ENCODE measurements at places on chromosomes 16 and 17. TPM values are rescaled to one million over a fixed set of nuclear protein-coding genes. Genes with fewer than 3 reads are reported as not detected.

The MPV17L gene
- total RNA-seq = 3.1 TPM

The CHST4 gene
- total RNA-seq = not detected

The ETV4 gene
- total RNA-seq = not detected

The GPR179 gene
- not detected for total RNA-seq

The FOXN1 gene
- not detected for total RNA-seq

The IGF2BP1 gene
- total RNA-seq = not detected

The TLK2 gene
- total RNA-seq = 20.1 TPM

The LRRC46 gene
- not detected for total RNA-seq

Measured in stomach (tissue), 19 donors.